ENCODE measurements at places on chromosomes 2 and 18.

GRCh38 chr2:210762604-210763588 lies 206.5 kb downstream of the CPS1 start:
- DNase-seq, result no peak

- DNase-seq, result no peak
These were observed 134.2 kb downstream of the RAPGEF4 start for GRCh38 chr2:172869861-172870260.

- DNase-seq, result no peak
These were observed 150.5 kb downstream of the ARHGAP15 start for GRCh38 chr2:143279672-143280071.

DNA sequence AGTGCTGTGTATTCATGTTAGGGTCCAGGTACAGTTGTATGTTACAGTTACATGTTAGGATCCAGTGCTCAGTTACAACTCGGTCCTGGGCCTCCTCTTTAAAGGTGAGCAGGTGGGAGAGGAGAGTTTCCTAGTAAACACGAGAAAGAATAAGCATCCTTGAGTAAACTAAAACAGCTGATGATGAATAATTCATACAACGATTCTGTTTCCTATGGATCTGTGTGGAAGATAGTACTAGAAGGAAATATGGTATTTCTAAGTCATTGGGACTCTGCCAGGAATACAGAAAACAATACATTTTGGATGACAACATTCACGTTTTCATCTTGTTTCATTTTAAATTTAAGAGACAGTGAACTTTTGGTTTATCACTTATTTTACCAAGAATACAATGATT lies 29.5 kb downstream of the SNTG2 start:
- DNase-seq, result no peak

- DNase-seq, result peak; percentile 69
These were observed 45.3 kb upstream of the ROCK2 start for GRCh38 chr2:11389551-11390398.

DNA sequence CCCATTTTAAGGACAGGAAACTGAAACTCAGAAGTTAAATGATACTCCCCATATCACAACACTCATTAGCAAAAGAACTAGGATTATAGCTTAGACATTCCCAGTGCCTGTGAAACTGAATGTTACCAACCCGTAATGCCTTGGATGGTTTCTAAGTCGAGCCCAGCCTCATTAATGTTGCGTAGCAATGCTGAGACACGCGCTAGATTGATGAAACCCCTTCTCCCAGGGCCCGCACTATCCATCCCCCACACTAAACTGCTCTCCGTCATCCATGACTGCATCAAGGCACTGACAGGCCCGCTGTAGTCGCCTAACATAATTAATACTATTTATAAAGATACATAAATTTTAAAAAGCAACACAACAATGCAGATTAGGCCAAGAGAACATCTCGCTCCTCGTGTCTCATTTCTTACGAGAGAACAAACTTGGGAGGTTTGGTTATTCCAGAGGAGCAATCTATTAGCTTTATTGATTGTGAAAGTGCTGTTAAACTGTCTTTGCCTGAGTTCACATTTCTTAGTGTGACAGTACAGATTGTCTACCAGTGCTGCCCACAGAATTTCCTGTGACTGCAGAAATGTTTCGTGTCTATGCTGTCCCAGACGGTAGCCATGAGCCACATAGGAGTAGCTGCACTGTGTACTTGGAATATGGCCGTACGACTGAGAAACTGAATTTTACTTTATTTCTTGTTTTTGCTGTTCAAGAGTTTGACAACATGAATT lies 312.2 kb upstream of the RAB12 start:
- DNase-seq, result no peak

DNA sequence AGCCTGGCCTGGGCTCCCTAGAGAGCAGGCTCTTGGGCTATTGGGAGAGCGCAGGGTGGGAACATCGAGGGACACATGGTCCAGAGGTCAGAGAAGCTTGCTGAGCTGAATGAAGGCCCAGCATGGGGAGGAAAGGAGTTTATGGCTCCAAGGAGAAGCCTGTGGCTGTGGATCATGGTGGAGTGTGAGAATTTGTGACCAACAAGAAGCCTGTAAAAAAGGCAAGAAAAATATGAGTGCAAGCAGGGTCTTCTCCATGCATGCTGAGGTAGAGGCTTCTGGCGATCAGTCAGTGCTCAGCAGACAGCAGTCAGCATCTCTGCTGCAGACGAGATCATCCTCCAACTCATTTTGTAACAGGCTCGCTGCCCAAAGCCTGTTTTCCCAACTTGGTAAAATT lies 1.3 kb upstream of the SCYGR3 start:
- DNase-seq, result no peak

- no peak for DNase-seq
These were observed 73.7 kb downstream of the CABLES1 start for GRCh38 chr18:23209031-23209430.

GRCh38 chr2:144692661-144693060 lies 172.7 kb upstream of the ZEB2 start:
- no peak for DNase-seq

GRCh38 chr2:47520302-47520630 lies 117.3 kb downstream of the MSH2 start:
- no peak for DNase-seq

DNA sequence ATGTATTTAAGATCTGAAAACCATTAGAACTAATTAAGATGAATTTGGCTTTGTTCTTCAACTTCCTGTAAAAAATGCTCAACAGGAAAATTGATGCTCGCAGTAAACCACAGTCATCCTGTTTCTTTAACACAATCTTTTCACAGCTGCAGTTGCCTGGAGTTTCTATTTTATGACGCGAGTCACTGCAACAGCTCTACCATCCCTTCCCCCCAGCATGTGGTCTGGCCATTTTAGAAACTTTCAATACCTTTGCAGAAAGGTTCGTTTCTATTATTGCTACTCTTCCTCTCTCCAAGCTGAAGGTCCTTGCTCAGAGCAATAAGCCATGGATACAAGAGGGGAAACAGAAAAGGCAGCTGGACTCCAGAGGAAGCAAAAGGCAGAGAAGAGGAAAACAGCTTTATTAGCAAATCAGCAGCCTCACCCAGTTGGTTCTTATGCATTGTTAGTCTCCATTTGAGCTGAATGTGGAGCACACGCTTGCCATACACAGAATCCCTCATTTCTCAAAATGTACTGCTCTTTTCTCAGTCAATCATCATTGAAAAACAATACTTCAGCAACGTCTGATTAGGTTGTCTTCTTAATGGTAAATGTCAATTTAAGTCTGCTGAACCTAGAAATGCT lies 3.9 kb downstream of the WIPF1 start:
- DNase-seq, result no peak

- DNase-seq, result no peak
These were observed 705.4 kb upstream of the RAB6C start for GRCh38 chr2:129274038-129274415.

GRCh38 chr2:71629273-71629672 lies 175.9 kb downstream of the DYSF start:
- DNase-seq, result no peak

GRCh38 chr2:236915186-236915585 lies 170.5 kb upstream of the COPS8 start:
- DNase-seq, result no peak

GRCh38 chr2:135817466-135817865 lies 19.5 kb downstream of the LCT start:
- no peak for DNase-seq

- DNase-seq, result no peak
These were observed 107.2 kb upstream of the L3MBTL4 start for GRCh38 chr18:6521803-6522418.

GRCh38 chr2:3244486-3244885 lies 133.1 kb downstream of the EIPR1 start:
- DNase-seq, result no peak

DNA sequence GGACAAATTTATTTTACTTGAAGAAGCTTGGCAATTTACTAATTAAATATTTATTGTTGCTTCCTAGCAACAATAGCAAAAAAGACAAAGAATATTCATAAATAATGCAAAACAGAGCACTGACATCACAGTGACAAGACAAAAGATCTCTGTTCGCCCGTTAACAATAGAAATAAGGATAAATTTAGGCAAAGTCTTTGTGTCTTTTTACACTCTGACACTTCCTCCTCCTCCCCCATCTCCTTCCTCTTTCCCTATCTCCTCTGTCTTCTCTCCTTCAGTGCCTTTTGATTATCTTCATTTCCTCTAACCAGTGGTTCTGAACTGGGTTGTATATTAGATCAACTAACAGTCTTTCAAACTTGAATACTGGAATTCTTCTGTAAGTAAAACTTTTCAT lies 808.4 kb downstream of the ERBB4 start:
- DNase-seq, result no peak

DNA sequence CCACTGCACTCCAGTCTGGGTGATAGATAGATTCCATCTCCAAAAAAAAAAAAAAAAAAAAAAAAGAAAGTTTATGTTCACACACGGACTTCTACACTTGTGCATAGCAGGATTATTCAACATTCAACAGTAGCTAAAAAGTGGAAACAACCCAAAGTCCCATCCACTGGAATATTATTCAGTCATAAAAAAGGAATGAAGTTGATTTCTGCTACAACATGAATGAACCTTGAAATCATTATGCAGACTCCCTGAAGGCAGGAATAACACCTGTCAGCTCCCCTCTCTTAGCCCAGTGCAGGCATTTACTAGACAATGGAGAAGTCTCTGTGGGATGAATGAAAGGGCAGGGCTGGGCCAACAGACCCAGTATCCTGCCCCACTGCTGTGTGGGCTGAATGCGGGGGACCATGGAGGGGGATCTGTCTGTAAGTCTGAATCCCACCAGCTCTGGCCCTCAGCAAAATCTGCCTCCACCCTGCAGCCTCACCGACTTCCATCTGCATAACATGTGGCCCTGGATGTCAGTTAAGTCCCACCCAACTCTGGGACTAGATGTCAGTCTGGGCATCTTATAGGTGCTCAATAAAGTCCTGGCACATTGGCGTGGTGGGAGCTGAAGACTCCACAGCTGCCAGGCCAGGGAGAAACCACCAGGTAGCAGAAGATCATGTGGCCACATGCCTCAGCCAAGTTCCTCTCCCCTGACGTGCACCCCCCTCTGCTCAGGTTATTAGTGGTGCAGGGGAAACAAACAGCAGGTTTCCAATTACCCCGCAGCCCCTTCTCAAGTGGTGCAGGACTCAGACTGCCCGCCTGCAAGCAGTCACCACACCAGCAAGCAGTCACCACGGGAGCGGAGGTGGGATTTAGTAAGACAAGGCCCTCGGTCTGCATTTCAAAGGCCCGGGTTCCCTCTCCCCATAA lies 8.9 kb downstream of the ZFP36L2 start:
- no peak for DNase-seq

GRCh38 chr2:23452853-23453420 lies 68.0 kb downstream of the KLHL29 start:
- DNase-seq, result no peak

- no peak for DNase-seq
These were observed 74.2 kb upstream of the L3MBTL4 start for GRCh38 chr18:6488956-6489355.

- no peak for DNase-seq
These were observed 40.2 kb upstream of the GMCL1 start for GRCh38 chr2:69789175-69789721.

DNA sequence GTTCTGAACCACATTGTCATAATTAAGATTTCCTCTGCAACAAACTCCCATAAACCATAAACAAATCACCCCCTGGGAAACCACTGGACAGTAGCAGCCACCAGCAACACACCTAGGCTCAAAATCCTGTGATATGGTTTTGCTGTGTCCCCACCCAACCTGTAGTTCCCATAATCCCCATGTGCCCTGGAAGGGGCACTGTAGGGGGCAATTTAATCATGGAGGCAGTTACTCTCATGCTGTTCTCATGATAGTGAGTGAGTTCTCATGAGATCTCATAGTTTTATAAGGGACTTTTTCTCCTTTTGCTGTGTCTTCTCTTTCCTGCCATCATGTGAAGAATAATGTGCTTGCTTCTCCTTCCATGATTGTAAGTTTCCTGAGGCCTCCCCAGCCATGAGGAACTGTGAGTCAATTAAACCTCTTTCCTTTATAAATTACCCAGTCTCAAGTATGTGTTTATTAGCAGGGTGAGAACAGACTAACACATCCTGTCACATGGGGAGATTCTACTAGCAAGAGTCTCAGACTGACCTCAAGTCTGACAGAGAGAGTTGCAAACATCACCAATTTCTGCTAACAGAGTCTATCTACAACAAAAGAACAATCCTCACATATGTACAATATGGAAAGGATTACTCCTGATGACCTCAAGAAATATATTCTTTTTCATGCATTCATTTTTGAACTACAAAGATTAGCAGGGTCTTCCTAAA lies 182.6 kb downstream of the GRB14 start:
- no peak for DNase-seq

DNA sequence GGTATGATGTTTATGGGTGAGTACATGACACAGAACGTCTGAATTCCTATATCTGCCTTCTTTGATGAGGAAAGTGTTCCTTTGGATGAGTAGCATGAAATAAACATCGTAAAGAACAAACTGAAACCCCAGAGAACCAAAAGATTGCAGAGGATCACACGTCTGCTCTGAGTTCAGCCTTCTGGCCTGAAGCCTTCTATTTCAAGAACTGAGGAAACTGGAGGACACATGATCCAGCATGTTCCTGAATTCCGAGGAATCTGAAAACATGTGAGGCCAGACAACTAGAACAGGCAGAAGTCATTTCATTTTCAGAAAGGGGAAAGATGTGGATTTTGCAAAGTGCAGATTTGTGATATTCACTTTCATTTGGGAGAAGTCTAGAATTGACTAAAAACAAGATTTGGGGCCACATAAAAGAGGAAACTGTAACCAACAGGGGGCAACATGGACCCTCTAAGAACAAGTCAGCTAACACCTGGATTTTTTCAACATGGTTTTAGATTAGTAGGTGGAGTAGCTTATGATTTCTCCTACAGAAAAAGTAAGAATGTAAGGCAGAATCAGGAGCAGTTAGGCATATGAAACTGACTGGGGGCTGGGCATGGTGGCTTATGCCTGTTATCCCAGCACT lies 8.3 kb downstream of the SULT6B1 start:
- no peak for DNase-seq

DNA sequence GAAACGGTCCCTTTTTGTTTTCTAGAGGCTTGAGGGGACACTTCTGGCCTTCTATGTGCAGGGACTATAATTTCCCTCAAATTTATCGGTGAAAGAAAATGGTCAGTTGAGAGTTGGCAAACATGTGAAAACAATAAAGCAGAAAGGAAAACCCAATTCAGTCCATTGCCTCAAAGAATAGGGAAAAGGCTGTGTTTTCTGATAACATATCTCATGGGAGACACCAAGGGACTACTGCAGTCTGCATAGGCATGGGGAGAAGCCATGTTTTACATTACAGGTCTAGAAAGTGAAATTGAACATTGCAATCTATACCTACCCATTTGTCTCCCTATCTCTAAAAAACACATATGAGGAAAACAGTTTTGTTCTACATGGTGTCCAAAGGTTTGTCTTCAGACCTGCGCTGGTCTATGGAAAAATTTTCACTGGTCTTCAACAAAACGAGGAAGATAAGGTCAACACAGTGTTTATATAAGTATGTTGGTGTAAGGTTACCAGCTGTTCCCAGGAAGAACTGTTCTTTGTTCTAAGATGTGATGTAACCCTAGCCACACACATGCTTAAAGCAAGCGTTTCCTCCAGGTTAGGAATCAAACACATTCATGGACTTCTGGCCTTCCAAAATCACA lies 179.7 kb downstream of the MREG start:
- DNase-seq, result peak; percentile 44

- no peak for DNase-seq
These were observed 45.5 kb upstream of the NAB1 start for GRCh38 chr2:190603374-190603773.

- DNase-seq, result no peak
These were observed 41.6 kb downstream of the PKDCC start for GRCh38 chr2:42089340-42089925.

GRCh38 chr2:133025004-133025403 lies 355.0 kb upstream of the LYPD1 start:
- DNase-seq, result no peak
